HT1080 (cell line): ENCODE measurements at places on chromosomes 16 and 17.

GRCh38 chr16:81466356-81466980 is 21.9 kb downstream of the CMIP start:
- no peak for DNase-seq

- DNase-seq = peak; percentile 49
These were observed 3.9 kb downstream of the CDH11 start for GRCh38 chr16:65117811-65118448.

GRCh38 chr16:68480084-68480995 is 32.0 kb upstream of the SMPD3 start:
- no peak for DNase-seq

DNA sequence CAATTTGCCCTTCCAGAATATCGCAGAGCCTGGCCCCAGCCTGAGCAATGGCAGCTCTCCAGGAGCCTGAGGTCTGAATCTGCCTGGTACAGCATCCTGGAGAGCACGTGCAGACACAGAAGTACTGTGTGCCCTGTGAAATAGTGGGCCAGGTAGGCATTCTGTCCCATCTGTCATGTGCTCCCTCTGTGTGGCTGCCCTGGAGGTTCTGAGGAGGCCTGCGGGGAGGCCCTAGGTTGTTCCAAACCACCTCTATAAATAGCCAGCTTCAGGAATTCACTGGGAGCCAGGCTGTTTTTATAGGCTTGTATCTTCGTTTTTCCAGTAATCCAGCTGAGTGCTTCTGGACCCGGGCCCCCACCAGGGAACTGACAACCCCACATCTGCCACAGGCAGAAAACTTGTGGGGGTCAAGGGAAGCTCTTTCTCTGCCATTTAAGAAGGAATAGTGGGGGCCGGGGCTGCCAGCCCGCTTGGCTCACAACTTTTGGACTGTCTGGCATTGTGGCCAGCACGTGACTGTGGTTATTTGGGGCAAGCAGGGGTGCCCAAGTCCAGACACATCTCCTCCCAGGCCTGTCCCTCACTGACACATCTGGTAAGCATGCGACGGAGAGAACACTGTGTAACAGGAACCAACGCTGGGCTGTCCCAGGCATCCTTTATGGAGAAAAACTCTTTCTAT is 356.3 kb upstream of the TNRC6C start:
- no peak for DNase-seq

DNA sequence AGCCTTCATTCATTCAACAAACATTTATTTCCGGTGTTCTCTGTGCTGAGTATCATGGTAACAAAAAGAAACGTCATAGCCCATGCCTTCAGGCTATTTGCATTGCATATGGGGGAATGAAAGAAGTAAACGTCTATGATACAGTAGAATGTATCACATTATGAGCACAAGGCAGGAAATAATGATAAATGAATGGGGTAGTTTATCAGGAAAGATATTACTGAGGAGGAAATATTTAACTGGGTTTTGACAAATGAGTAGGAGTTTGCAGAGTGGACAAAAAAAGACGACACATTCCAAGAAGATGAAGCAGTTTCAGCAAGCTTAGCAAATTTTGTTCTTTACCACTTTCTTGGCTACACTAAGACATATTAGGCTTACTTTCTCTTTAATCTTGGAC is 1.3 kb upstream of the KRTAP4-7 start:
- peak; percentile 44 for DNase-seq

DNA sequence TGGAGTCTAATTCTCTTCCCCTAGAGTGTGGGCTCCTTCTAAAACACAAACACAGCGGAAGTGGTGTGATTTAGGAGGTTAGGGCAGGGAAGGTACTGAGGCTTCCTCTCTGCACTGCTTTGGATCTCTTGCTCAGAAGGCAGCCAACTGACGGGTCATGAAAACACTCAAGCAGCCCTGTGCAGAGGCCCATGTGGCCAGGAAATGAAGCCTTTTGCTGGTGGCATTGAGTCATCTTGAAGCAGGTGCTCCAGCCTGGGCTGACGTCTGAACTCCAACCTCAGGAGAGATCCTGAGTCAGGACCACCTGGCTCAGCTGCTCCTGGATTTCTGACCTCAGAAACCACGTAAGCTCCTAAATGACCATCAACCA is 72.9 kb downstream of the MRM1 start:
- DNase-seq = peak; percentile 55

DNA sequence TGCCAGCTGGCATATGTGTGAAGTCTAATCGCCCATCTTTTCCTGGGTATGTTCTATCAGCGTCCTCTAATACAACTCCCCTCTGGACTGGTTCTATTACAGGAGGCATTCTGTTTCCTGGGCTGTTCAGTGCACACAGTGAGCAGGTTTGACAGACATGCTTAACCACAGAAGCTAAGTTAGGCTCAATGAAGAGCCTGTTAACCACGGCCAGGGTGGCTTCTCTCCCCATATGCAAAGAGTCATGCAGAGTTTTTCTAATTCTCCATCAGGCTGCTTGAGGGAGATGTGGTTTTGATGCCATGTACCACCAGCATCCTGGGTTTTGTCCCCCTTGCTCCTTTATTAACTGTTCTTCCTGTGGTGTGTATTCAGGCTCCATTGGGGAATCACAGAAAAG is 57.2 kb upstream of the ALOX12 start:
- DNase-seq = no peak

- no peak for DNase-seq
These were observed 9.0 kb upstream of the CRHR1 start for GRCh38 chr17:45775148-45775547.

- no peak for DNase-seq
These were observed 50.3 kb upstream of the TBX2 start for GRCh38 chr17:61349350-61349749.

GRCh38 chr17:5707482-5707881 is 123.2 kb upstream of the NLRP1 start:
- DNase-seq = no peak

- no peak for DNase-seq
These were observed 862 bp downstream of the ZNF232 start for GRCh38 chr17:5110816-5111215.

DNA sequence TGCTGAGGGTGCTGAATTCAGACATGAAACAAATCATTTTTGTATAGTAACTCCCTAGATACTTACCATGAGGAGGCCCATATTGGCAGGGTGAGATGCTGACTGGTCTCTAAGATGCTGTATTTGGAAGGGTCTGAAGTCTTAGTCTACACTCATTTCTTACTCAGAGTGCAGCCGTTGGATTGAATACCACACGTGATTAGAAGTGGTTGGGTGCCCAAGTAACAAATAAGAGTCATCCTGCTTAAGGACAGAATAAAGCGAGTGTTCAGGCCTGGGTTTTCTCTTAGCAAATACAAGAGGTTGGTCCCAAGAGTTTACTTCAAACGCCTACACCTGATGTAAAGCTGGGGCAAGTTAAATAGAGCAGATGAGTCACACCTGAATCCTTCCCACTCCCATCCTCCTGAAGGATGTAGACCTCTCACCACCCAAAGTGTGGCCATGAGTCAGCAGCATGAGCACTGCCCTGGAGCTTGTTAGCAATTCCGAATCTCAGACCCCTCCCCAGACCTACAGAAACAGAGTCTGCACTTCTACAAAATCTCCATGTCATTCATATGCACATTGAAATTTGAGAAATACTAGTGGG is 284.6 kb upstream of the CDH5 start:
- peak; percentile 88 for DNase-seq
